GM23248 (cell line): ENCODE measurements at places on chromosomes 11 and 22.
A peak's percentile ranks its signal among the peaks of the same experiment; 100 is the strongest.

GRCh38 chr22:42695294-42695693 lies 25.4 kb downstream of the A4GALT start:
- DNase-seq: peak; percentile 14

- DNase-seq: no peak
Measured at GRCh38 chr11:79331203-79331901, 109.5 kb downstream of the TENM4 start.

DNA sequence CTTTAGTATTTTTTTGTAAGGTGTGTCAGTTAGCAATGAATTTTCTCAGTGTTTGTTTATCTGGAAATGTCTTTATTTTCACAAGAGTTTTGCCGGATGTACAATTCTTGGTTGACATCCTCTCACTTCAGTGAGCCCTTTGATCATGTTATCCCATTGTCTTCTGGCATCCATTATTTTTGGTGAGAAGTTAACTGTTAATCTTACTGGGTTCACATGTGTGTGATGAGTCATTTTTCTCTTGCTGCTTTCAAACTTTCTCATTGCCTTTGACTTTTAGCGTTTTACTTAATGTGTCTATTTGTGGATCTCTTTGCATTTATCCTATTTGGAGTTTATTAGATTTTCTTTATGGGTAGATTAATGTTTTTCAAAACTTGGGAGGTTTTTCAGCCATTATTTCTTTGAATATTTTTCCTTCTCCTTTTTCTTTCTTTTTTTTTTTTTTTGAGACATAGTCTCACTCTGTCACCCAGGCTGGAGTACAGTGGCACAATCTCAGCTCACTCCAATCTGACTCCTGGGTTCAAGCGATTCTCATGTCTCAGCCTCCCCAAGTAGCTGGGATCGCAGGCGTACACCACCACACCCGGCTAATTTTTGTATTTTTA lies 100.5 kb upstream of the RRM1 start:
- peak; percentile 51 for DNase-seq

GRCh38 chr11:122322329-122322728 lies 206.3 kb upstream of the BLID start:
- DNase-seq: peak; percentile 84

DNA sequence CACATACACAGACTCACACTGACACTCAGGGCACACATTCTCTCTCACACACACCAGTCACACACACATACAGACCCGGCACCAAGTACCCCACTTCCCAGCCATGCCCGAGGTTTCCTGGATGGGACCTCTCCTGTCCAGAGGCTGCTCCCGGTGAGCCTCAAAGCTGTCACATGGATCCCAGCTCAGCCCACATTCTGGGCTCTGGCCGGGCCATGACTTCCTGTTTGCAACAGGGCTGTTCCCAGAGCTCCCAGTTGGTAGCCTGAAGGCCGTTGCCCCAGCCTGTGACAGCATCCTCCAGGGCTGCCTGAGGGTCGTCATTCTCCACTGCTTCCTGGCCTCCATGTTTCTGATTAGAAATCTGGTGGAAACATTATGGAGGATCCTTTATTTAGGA lies 14.6 kb upstream of the CYP2D6 start:
- DNase-seq: no peak

DNA sequence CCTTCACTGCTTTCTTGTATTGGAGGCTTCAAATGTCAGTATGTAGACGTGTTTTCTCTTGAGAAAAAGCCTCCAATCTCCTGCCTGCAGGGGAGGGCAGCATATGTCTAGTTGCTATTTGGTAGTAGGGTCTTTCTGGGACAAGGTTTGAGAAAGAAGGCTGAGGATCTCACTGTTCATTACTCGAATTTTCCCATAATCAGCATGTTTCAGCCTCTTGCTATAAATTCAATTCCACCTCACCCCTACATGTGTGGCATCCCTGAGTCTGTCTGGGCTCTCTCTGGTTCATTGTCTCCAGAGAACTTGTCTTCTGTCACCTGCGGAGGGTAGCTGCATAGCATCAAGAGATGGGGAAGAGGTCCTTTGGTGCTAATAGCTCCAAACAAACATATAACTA lies 19.5 kb upstream of the CCDC83 start:
- DNase-seq: no peak

- peak; percentile 69 for DNase-seq
Measured at GRCh38 chr11:83249972-83250593, 36.1 kb downstream of the CCDC90B start.

- no peak for DNase-seq
Measured at GRCh38 chr11:39239553-39239952, 2219.9 kb downstream of the LRRC4C start.

GRCh38 chr11:47278058-47278457 lies 8.1 kb downstream of the MADD start:
- no peak for DNase-seq

GRCh38 chr11:98559961-98560360 lies 460.8 kb upstream of the CNTN5 start:
- no peak for DNase-seq

GRCh38 chr22:44357966-44358465 lies 45.3 kb upstream of the SHISAL1 start:
- DNase-seq: no peak

- DNase-seq: no peak
Measured at GRCh38 chr11:3101921-3102640, 44.9 kb upstream of the CARS1 start.

GRCh38 chr22:31614781-31615490 lies 47.1 kb downstream of the PISD start:
- DNase-seq: no peak

DNA sequence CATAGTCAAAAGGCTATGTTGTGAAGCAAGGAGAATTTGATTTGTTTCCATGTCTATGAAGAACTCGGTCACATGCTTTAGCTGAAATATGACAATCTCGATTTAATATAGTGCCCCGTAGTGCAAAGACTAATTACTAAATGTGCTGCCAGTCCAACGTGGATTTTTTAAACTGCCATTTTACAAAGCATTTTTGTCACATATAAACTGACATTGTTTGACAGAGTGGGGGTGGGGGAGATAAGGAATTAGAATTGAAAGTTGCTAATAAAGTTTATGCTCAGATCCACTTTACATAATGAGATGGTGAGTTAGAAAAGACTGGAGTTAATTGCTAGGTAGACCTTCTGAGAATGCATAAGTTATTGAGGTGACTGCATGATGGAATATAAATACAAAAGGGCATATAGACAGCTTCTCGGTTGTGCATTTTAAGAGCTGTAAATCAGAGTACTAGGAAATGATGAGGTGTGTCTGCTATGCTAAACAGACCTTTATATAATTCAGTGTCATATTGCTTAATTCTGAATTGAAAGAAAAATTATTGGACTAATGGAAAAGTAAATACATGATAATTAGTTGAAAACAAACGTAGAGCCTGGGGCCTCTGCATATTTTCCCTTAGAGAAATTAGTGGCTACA lies 158.9 kb upstream of the MTNR1B start:
- no peak for DNase-seq

- peak; percentile 66 for DNase-seq
Measured at GRCh38 chr11:26201411-26201810, 130.5 kb upstream of the ANO3 start.

GRCh38 chr11:85695546-85695945 lies 9.6 kb upstream of the CCDC89 start:
- DNase-seq: peak; percentile 58

DNA sequence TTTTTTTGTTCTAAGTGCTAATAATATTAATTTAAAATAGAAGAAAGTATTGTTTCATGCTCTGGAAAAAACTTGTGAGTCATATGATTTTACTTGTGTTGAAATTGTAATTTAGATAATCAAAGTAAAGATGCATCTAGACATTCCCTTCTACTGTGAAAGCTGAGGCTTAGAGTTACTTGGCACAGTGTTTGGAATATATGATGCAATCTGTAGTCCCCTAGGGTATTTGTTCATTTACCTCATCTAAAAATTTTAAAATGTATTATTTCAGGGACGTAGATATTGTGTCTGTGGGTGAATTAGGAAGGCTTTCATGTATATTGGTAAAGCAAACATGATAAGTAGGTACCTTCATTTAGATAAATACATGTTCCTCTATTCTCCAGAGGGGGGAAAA lies 793.5 kb upstream of the CNTN5 start:
- DNase-seq: no peak
